AML-193 (cell line): ENCODE measurements at places on chromosomes 6 and 20.

- DNase-seq: no peak
These were observed 6.2 kb upstream of the SNAI1 start for GRCh38 chr20:49976542-49976941.

DNA sequence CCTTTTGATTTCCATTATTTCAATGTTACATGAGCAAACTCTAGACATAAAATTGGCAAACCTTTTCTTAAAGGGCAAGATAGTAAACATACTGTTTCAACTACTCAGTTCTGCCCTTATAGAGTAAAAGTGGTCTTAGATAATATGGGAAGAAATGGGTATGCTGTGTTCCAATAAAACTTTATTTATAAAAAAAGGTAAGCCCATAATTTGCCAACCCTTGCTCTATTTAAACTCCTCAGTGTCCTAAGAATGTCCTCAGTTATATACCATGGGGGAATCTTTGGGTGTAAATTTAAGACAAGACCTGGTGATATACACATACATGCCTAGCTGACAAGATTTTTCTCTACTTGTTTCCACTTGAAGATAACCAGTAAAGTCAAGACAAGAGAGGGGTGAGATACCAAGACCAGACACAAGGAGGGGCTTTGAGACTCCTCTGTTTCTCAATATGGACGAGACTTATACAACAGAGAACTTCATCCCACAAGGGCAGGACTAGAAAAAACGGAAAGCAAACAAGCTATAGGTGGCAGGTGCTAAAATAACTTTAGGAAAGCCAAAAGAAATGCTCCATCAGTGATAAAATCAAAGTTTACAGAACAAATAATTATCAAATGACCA, 10.5 kb downstream of the SNX3 start:
- peak; percentile 25 for DNase-seq

DNA sequence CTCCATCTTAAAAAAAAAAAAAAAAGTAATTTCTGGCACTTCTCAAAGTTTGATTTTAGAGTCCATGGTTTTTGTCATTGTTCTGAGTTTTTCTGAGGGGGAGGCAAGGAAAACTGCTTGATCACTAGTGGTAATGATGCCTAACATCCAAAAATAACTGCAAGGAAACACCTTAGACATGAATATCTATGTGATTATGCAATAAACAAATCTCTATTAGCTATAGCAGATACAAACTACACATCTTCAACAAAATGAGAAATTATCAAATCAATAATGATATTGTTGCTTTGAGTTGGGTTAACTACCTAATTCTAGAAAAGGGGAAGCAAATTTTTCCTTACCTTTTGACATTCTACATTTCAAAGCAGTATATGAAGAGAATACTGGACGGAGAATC, 230.9 kb upstream of the JARID2 start:
- no peak for DNase-seq

GRCh38 chr6:139468178-139468819, 93.9 kb upstream of the CITED2 start:
- no peak for DNase-seq

DNA sequence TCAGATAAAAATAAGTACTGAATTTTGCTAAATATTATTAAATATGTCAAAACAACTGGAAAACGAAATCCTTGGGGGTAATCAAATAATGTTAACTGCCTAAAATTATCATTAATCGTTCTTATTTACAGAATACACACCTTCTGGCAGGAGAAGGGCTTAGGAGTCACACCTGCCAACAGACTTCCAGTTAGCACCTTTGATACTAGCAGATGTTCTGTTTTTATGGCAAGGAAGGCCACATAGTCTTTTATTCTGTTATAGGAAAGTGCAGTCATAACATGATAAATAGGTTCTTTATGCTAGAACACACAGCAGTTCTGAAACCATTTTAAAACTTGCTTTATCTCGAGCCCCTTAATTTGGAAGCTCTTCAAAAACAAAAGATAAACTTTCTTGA, 464.1 kb downstream of the UTRN start:
- no peak for DNase-seq

DNA sequence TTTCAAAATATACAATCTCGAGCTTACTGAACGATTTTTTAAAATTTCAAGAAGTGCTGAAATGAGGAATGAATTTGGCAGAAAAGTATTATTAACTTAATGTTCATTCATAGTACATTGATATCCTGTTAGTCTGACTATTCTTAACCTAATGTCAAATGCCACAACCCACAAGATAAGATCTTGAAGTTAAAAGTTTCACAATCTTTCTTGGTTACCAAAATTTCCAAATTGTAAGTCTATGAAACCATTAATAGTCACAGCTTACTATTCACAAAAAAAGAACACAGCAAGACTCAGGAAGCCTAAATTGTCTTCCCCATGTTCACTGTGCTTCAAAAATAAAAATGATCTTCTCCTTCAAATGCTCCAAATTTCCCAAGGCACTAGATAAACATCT, 71.3 kb downstream of the HACE1 start:
- peak; percentile 83 for DNase-seq

GRCh38 chr20:19735446-19735845, 22.6 kb upstream of the RIN2 start:
- peak; percentile 78 for DNase-seq

GRCh38 chr20:47389867-47390347, 33.4 kb upstream of the ZMYND8 start:
- no peak for DNase-seq
